ENCODE measurements at places on chromosomes 16 and 17.

DNA sequence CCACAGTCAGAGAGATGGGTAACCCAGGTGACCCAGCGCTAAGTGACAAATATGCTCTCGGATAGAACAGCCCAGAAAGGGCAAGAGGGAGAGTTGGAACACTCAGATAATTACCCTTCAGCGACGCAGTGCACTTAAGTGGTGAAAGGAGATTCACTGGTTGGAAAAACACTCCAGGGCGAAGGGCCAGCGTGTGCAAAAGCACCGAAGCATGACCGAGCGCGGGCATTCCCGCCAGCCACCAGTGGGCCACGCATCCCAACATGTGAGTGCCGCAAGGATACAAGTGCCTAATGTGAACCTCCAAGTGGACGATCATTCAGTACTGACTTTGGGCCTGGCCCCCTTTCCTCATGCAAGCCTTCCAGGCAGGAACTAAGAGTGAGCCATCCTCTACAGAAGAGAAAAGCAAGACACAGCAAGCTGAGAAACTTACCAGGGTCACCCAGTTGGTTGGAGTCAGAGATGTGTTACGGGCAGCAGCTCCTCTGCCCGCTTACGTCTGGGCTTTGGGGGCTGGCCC, 258.4 kb downstream of the C16orf95 start:
- no peak for DNase-seq

DNA sequence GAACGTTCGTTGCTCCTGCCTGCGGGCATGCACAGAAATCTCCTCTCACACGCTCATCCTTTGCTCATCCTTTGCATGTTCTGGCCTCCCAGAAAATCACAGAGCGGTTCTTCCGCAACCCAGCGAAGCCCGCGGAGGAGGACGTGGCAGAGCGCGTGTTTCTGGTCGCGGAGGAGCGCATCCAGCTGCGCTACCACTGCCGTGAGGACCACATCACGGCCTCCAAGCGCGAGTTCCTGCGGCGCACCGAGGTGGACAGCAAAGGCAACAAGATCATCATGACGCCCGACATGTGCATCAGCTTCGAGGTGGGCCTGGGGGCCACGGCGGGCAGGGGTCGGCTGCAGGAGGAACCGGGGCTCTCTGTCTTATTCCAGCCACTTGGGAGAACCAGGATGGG, 9.6 kb upstream of the KATNB1 start:
- DNase-seq = no peak

- DNase-seq = no peak
These were observed 584 bp downstream of the PMP22 start for GRCh38 chr17:15264542-15264941.

- no peak for DNase-seq
These were observed 18.9 kb downstream of the CDR2 start for GRCh38 chr16:22355487-22355908.

- no peak for DNase-seq
These were observed 11.9 kb downstream of the TBX2 start for GRCh38 chr17:61411261-61412142.

DNA sequence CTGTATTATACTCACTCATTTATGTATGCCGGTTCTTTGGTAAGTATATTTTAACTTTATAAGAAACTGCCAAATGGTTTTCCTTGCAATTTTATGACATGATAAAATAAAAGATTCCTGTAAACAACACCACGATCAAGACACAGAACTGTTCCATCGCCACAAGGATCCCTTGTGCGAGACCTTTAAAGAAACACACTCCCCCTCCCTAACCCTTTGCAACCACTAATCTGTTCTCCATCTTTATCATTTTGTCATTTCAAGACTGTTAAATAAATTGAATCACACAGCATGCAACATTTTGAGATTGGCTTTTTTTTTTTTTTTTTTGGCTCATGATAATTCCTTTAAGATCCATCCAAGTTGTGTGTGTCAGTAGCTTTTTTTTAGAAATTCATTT, 6.0 kb downstream of the ADGRG5 start:
- no peak for DNase-seq

- DNase-seq = no peak
These were observed 468.7 kb upstream of the C16orf82 start for GRCh38 chr16:26598061-26598460.

DNA sequence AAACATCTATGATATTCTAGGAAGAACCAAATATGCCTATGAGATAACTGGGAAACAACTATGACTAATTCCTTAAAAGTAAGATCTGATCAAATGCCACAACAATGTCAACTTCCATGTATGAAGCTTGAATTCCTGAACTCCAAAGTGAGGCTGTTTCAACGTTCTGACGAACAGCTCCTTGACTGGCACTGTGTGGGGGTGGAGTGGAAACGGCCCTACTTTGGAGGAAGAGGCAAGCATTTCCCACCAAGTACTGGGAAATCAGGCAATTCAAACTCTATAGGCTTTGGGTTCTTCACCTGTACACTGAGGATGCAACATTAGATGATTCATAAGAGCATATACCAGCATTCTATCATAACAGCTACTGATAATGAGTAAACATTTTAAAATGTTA, 187.2 kb downstream of the CDK5R1 start:
- no peak for DNase-seq

- peak; percentile 56 for DNase-seq
These were observed 2.4 kb downstream of the TANC2 start for GRCh38 chr17:62968445-62968923.

GRCh38 chr16:33059206-33059605, 134.8 kb upstream of the TP53TG3C start:
- no peak for DNase-seq

GRCh38 chr16:82995286-82995923, 368.6 kb downstream of the CDH13 start:
- no peak for DNase-seq

- DNase-seq = peak; percentile 69
These were observed at the start of gene SDR42E1 for GRCh38 chr16:82011199-82011641. Gene SDR42E1, minus strand, starts transcription at chr16:82011470. Its CDS starts 10,612 bp downstream, at chr16:82000858.

DNA sequence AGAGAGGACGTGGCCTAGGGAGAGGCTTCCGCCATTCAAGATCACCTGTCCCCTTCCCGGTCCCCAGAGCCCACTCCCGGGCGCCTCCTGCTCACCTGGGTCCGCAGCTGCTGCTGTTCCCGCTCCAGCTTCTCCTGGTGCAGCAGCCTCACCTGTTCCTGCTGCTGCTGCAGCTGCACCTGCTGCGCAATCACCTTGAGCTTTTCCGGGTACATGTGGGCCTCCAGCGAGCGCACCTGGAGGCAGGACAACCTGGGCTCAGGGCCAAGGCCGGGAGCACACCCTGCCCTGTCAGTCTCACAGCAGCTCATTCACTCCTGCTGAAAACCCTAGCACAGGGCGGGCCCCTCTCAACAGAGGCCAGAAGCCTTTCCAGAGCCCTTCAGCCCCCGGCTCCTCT, 12.5 kb downstream of the TFAP4 start:
- DNase-seq = no peak
